Effector memory CD4-positive, alpha-beta T cell (primary cell): ENCODE measurements at places on chromosomes 3 and 15.

DNA sequence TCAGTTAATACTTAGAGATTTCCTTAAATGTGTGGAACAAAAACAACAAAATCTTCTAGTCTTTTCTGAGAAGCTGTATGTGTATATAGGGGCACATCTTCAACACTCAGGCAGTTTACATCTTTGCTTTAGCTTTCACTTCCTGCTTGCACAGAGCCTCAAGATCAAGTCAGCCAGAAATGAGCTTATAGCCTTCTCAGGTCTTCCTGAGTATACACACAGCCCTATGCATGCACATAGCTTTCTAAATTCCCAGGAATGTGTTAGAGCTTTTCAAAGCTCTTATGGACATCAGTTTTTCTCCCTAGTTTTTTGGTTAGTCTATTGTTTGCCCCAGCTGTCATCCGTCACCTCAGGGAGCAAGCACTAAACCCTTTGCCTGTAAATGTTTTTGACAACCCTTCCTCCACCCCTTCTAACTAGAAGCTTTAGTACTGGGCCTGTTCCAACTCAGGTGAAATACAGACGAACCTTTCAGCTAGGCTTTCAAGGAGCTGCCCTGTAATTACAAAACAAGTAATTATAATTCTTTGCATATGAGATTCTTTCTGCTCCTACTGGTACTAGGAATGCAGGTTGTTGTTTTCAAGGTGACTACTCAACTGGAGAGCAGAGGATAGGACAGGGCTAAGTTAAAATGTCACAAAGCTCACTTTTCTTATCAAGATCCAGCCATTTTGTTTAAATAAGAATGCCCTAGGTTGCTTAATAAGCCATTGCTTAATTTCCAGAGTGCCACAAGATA, 22.6 kb upstream of the MTMR10 start:
- no peak for DNase-seq

DNA sequence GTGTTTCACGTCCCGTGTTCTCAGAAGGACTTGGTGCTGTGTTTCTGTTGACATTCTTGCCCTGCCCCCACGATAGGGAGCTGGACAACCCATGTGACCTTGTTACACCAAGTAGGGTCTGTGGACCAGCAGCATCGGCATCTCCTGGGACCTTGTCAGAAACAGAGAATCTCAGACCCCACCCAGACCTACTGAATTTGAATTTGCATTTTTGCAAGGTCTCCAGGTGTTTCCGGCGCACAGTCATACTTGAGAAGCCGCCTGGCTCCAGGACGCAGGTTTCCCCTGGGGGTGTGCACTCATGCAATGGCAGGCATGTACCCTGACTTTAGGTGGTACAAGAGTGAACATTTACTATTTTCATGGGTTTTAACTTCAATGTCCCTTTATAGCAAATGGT, 117.9 kb downstream of the TLE3 start:
- no peak for DNase-seq

- DNase-seq: no peak
These were observed 24.2 kb upstream of the CD96 start for GRCh38 chr3:111517801-111518200.

DNA sequence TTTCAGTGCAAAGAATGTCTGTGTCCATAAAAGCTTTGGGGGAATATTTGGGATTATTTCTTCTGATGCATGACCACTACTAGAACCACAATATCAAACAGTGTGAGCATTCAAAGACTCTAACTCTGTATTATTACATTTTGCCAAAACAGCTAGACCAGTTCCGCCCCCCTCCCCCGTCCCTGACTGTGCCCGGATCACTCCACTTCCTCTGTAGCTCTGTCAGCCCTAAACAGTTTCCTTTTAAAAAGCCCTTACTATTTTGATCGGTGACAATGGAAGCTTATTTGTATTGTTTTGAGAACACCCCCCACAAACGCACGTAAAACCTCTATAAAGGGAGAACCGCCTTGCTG, 36.6 kb upstream of the EPHB3 start:
- DNase-seq: no peak

DNA sequence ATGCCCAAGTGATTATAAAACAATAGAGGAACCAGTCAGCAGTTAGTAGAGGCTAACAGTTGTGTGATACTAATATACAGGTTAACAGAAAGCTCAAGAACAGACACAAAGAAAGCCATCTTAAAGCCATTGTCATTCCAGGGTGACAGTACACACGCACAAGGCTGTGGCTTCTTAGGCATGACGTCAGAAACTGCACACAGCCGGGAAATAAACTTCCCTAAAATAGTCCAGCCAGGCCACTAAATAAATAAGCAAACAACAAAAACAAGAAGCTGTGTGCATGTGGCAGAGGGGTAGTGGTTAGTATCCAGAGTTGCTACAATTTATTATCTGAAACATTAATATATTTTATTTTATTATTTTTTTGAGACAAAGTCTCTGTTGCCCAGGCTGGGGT, 49.8 kb downstream of the PPCDC start:
- no peak for DNase-seq

- DNase-seq: no peak
These were observed 25.6 kb upstream of the FAM174B start for GRCh38 chr15:92681141-92681631.

DNA sequence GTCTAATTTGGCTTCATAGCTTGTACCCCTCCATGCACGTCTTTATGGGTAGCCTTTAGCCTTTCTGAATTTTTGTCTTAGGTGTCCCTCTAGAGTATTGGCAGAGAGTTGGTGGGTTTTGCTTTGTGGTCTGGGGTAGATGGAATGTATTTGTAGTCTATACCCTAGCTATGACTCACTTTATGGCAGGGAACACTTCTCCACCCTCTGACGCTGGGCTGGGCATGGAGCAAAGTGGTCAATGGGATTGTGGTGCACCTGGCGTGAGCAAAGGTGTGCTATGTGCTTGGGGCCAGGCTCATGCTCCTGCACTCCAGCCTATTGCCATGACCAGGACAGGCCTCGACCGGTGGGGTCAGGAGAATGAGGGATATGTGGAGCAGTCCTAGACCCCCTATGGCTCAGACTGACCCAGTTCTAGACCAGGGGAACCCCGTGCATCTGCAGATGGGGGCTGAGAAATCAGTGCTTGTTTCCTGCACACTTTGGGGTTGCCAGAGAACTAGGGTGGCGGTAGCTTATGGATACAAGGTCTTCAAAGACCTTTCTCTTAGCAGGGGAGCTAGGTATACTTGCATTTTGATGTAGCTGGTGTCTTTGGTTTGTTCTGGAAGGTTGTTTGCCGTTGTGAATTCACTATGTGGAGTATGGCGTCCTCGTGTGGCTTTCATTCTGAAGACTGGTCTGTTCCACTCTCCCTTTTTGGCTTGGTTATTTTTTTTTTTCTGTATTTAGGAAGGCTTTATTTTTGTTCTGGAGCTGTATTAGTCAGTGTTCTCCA, 49.4 kb upstream of the RPL32 start:
- no peak for DNase-seq
